ENCODE measurements at places on chromosomes 16 and 17.

DNA sequence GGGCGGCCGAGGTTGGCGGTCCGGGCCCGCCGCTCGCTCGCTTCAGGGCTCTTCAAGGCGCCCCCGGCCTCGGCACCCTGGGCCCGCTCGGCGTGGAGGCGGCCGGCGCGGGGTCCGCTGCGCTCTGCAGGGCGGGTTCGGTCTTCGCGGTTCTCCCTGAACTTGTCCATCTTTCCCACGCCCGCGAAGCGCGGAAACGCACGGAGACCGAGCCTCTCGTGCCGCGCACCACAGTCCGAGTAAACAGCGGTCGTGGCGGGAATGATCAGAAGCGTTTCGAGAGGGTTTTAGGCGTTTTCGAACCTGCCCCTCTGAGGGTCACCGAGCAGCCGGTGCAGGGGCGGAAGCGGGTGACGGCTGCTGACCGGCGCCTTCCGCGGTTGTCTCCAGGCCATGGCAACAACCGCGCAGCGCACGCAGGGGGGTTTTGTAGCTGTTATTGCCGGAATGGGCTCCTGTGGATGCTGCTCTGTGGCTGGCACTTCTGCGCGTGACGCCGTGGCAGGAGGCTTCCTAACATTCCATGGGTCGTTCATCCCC is 414 bp downstream of the NARF start:
- no peak for DNase-seq

- DNase-seq, result no peak
These were observed 4.4 kb downstream of the SMURF2 start for GRCh38 chr17:64657610-64658125.

DNA sequence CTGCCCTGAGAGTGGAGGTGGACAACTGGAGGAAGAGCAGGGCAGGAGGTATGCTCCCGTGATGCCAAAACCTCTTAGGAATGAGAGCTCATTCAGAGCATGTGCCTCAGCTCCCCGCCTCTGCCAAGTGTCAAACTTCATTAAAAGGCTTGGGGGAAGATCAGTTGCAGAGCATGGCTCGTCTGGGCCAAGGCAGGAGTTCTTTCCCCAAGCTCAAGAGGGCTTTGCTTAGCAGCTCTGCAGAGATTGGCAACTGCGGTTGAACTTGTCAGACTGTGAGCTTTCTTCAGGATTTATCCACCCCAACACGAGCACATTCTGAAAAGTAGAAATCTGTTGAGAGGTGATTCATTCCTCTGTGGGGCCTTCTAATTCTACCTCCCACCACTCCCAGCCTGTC is 248.1 kb downstream of the HS3ST3A1 start:
- DNase-seq, result no peak

DNA sequence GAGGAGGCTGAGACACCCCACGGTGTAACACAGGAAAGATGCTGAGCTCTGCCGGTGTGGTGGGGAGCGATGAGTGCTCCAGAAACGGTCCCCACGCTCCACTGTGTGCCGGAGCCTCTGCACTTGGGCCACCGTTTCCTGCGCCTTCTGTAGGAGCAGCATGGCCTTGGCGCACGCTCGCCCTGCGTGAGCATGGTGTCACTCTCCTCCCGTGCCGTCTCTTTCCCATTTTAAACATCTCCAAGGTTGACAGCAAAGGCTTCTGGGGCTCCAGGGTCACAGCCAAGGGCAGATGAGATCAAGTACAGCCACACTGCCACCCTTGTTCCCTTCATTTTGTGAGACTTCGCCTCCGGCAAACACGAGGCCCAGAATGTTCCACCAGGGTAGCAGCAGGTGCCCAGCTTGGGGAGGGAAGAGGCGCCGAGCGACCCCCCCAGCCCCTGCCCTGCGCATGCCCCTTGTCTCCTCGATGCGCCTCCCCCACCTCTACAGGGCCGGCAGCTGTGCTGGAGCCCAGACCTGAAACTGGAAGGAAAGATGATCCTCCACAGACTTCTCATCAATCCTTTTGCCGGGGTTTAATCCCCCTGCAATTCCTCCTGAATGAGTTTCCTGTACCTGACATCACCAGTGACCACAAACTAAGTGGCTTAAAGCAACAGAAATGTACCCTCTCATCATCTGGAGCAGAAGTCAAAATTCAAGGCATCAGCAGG is 19.9 kb upstream of the OSGIN1 start:
- no peak for DNase-seq
